Caco-2 (cell line): ENCODE measurements at places on chromosomes 11 and 22.

- DNase-seq, result no peak
Observed at GRCh38 chr11:60127311-60127811, 38.9 kb downstream of the MS4A2 start.

DNA sequence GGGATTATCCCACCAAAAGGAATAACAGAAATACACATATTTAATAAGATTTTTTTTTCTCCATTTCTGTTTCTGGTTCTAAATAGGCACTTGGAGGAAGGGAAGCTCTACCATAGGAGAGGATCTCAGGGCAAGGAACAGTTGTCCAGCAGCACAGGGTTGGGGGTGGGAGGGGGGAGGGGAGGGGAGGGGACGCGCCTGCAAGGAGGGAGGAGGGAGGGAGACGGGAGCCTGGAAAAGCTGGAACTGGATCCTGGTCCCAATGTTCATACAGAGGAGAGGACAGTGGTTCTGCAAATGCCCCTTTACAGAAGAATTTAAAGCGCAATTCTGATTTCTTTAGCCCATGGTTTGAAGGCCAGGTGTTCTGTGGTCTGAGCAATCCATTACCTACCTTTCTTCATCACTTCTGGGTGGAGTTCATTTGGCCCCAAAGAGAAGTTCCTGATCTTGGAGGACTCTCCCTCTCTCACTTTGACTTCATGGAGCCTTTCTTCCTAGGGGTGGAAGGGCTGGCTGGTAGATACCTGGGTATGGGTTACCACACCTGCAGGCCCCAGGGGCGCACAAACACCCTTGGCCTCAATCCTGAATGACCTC, 348.9 kb upstream of the NCAM1 start:
- no peak for DNase-seq

GRCh38 chr11:62496676-62497075, 49.9 kb downstream of the AHNAK start:
- DNase-seq, result no peak

DNA sequence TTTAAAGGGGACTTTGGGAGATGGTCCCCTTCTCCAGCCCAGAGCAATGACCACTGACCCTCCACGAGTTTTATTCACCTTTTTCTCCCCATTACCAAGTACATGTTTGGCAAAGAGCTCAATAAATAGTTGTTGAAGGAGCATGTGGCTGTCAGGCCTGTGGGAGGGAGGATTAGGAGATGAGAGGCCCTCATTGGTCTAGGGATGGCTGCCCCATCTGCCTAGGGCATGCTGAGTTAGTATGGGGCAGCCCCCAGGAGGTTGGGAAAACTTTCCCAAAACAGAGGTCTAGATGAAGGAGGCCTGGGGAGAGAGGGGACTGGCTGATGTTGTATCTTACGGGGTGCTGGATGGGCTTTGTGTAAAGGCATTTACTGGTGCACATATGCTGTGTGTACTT, 10.6 kb downstream of the MAFF start:
- DNase-seq, result no peak

- DNase-seq, result peak; percentile 77
Observed at GRCh38 chr11:57787920-57788702, 26.5 kb downstream of the CTNND1 start.

GRCh38 chr11:17073370-17074027, 4.0 kb downstream of the RPS13 start:
- no peak for DNase-seq

DNA sequence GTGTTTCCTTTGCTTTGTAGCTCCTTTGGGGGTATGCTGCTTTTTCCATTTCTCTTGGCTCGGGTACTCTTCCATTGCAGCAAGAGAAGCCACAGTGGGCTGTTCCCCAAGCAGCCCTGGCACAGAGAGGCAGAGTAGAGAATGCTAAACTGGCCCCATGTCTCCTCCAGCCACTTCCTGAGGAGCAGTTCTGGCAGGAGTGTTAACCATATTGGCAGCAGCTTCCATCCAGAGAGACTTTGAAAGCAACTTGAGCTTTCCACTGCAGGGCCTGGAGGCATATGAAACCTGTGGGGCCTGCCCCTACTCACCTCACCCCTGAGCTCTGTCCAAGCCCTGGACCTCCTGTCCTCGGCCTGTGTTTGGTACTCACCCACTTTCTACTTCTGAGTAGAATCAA, 61.8 kb downstream of the ALX4 start:
- no peak for DNase-seq

GRCh38 chr11:78878631-78879030, 304.0 kb upstream of the NARS2 start:
- no peak for DNase-seq

DNA sequence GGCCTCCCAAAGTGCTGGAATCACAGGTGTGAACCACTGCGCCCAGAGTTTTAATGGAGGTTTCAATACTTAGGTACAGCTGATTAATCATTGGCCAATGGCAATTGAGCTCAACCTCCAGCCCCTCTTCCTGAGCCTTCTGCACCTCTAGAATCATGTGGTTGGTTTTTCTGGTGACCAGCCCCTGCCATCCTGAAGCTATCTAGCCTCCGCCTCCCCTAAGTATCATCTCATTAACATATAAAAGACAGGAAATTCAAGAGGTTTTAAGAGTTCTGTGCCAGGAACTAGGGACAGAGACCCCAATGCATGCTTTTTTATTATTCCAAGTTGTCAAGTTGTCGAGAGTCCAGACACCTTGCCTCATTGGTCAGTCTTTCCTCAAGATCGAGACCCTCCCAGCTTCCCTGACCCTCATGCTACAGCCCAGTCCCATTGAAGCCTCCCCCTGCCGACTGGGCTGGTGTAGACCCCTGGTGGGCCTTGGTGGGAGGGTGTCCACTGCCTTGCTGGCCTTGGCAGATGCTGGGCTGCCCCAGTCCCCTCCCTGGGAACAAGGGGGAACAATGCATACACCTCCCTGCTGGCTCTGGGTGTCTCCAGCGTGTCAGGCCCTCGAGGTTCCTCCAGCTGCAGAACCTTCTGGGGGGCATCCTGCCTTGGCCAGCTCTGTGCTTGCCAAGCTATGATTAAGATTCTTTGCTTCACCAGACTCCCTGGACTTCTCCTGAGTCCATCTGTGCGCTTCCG, 148.0 kb downstream of the CTTN start:
- no peak for DNase-seq

- DNase-seq, result no peak
Observed at GRCh38 chr11:95070471-95070870, 3.8 kb downstream of the SRSF8 start.

GRCh38 chr22:49713003-49713402, 114.7 kb downstream of the BRD1 start:
- DNase-seq, result no peak

GRCh38 chr11:67345920-67346819, 7.2 kb downstream of the POLD4 start:
- peak; percentile 82 for DNase-seq

GRCh38 chr11:83933008-83933407, 646.8 kb upstream of the CCDC90B start:
- no peak for DNase-seq

GRCh38 chr11:85823816-85824215, 12.9 kb upstream of the SYTL2 start:
- no peak for DNase-seq

DNA sequence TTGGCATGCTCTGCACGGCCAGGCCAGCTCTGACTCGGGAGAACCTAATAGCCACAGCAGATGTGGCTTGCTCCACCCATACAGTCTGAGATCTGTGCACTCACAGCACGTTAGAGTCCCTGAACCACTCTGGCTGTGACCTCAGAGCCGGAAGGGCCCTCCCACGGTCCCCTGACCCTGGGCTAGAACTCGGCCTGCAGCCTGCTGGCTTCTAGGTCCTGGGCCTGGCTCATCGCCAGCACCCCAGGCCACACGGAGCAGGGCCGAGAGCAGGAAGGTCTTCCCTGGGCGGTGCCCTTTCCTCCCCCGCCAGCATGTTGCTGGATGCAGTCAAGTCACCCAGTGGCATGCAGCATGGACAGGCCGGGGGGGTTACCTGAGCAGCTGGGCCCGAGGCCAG, 35.3 kb upstream of the TTLL12 start:
- no peak for DNase-seq

DNA sequence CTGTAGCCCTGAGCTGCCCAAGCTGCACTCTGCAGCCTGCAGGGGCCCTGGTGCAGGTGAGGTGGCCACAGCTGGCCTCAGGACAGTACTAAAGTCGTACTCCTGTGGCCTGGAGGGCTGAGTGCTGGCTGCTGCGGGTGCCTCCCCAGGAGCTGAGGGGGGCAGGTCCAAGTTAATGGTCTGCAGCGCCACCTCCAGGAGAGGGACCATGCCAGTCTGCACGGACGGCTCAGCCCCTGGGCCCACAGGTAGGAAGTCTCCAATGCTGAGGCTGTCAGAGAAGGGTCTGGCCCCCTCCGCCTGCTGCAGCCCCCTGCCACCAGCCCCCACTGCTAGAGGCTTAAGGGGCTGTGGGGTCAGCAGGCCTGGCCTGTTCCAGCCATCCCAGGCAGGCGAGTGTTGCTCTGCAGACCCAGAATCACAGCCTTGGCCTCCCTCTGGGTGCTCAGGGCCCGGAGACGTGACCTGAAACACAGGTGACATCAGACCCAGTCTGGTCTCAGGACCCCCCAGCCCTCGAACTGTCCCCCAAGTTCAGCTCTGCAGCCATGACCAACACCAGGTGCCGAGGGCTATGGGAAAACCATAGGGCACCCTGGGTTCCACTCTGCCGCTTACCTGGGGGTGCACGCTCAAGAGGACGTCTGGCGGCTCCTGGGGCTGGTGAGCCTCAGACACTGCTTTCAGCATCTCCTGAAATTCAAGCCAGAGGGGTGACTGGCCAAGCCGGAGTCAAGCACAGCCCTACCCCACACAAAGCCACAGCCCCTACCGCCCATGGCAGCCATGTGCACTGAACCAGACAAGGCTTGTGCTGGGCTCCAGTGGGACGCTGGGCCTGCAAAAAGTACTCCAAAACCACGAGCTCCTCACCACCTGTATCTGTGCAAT, 20.8 kb downstream of the SELENOO start:
- DNase-seq, result peak; percentile 28

GRCh38 chr22:27982106-27982505, 63.0 kb upstream of the PITPNB start:
- DNase-seq, result no peak

DNA sequence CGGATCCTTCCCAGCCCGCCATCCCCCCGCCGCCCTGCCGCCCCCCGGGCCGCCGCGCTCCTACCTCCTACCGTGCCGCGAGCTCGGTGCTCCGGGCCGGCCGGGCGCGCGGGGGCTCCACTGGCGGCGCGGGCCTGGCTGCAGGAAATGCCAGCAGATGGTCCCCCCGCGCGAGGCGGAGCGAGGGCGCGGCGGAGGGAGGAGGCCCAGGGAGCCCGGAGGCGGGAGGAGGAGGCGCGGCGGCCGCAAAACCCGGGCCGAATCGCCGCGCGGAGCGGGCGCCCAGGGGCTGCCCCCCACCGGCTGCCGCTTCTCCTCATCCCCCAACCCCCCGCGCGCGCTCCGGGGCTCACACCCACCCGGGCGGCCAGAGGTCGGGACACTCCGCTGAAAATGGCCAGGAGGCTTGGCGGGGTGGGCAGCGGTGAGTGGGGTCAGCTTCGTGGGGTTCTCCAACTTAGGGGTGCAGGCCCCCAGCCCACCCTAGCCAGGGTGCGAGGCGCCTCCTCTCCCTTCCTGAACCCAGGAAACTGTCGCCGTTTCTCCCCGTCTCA, at the start of gene OSBPL5:
TSS of gene OSBPL5 (minus strand) at position 159 of the 554 bp plus-strand sequence. CDS start 36,162 bp downstream, outside the sequence.
- peak; percentile 66 for DNase-seq

DNA sequence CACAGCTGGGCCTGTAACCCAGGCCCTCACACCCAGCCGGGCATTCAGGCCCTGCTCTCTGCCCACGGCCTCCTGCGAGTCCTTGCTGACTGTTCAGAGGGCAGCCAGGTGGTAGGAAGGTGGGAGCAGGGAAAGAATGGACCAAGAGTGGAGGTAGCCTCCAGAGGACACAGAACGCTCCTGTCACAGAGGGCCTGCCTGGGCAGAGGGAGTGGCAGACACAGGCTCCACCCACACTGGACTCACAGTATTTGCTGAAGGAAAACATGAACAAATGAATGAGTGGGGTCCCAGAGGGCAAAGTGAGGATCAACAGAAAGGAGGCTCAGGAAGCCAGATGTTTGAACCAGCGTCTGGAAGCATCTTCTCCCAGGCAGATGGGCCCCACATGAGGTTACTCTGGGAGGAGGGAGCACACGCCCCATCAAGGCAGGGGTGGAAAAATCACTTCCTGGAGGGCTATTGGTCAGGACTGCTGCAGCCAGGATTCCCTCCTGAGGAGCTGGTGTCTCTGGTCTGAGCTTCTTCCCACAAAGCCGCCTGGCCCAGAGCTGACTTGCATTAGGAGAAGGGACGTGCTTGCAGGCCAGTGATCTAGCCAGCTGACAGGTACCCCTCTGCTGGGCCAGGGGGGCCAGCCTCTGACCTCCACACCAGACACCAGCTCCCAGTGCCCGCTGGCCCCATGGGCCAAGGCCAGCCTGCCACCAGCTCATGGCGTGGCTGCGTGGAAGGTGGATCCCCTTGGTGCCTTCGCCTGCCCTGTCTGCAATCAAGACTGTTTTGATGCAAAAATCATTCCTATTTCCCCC, 84.0 kb downstream of the THAP12 start:
- peak; percentile 33 for DNase-seq

GRCh38 chr22:19974268-19974861, 32.7 kb upstream of the TXNRD2 start:
- DNase-seq, result peak; percentile 60

DNA sequence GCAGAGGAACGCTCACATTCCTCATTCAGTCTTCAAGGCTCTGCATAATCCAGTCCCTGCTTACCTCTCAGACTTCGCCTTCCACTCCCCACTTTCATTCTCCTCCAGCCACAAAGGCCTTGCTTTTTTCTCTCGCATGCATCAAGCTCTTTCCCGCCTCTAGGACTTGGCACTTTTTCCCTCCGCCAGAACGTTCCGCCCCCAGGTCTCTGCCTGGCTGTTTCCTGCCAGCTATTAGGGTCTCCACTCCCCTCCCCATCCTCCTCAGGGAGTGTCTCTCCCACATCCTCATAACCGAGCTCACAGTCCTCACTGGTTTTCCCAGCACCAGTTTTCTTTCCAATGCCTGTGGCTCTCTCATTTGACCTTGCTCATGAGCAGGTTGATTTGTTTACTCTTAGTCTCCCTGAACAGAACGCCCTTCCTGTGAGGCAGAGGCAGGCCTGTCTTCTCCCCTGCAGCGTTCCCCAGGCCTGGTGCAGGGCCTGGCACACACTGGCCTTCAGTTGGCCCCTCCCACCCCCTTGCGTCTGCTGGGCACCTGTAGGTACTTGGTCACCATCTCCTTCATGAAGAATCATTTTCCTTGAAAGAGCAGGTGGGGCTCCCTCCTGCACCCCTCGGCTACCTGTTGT, 75.2 kb downstream of the RTL6 start:
- DNase-seq, result no peak

- DNase-seq, result no peak
Observed at GRCh38 chr11:97729546-97730272, 1291.0 kb upstream of the CNTN5 start.

- DNase-seq, result no peak
Observed at GRCh38 chr11:118306556-118306955, 2.0 kb downstream of the CD3E start.

DNA sequence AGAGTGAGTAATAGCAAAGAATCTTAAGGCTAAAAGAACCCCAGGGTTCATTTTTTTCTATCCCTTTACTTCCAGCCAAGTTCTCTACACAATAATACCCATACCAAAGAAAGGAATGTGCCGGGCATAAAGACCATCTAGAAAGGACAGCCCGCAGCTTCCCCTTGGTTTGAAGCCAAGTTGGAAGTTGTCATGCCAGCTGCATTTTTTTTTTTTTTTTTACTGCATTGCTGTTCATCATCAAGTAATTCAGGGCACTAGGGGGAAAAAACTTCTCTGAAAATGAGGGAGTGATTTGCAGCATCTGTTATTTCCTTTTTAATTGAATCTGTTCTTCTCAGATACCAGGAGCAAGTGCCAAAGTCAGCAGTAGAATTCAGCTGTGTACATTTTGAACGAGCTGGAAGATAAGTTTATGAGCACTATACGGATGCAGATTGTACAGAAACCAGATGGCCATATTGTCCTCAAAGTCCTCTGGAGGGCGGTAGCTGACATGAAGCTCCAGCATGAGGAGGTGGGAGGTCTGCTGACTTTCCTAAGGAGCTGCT, 56.4 kb downstream of the UBASH3B start:
- no peak for DNase-seq
